ENCODE measurements at places on chromosomes 1 and 21. TPM values are rescaled to one million over a fixed set of nuclear protein-coding genes. Genes with fewer than 3 reads are reported as not detected.

GRCh38 chr1:166132496-166132895, 34.3 kb downstream of the FAM78B start:
- H3K27ac ChIP-seq = no peak overlapping the region
- no peaks in the 10 kb centered on the region for H3K36me3 ChIP-seq
- H3K4me3 ChIP-seq = no peak overlapping the region
- no peak for DNase-seq

- no peaks in the 10 kb centered on the region for H3K36me3 ChIP-seq
- peaks cover 31% of the 10 kb centered on the region for H3K4me1 ChIP-seq
- DNase-seq = peak; percentile 59
- H3K27ac ChIP-seq = peak overlapping the region; percentile 92
- H3K4me3 ChIP-seq = no peak overlapping the region
- H3K27me3 ChIP-seq = no peaks in the 10 kb centered on the region
Observed at GRCh38 chr1:156096640-156097391, 14.6 kb upstream of the MEX3A start.

DNA sequence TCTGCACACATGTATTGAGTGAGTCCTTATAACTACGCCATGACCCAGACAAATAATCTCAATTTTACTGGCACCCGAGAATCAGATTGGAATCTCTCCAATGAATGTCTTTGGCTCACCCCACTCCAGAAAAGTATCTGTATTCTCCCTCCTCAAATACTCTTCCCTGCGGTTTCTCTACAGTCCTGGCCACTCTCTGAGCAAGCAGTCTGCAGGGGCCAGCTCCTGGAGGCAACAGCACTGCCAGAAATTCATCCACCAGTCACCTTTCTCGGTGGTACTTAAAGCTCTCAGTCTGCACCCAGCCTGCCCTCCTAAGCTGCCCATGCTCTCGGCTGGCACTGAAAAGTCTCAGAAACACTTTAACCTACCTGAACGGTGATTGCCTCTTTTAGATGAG, 16.1 kb upstream of the LYST start:
- no peaks in the 10 kb centered on the region for H3K27me3 ChIP-seq
- peak overlapping the region; percentile 82 for H3K27ac ChIP-seq
- DNase-seq = no peak
- H3K4me3 ChIP-seq = peak overlapping the region; percentile 54
- no peaks in the 10 kb centered on the region for H3K36me3 ChIP-seq
- peaks cover 60% of the 10 kb centered on the region for H3K4me1 ChIP-seq

GRCh38 chr1:94063379-94063778, 57.6 kb downstream of the ABCA4 start:
- H3K4me1 ChIP-seq = peaks cover 15% of the 10 kb centered on the region
- no peaks in the 10 kb centered on the region for H3K27me3 ChIP-seq
- H3K4me3 ChIP-seq = no peak overlapping the region
- H3K36me3 ChIP-seq = no peaks in the 10 kb centered on the region

DNA sequence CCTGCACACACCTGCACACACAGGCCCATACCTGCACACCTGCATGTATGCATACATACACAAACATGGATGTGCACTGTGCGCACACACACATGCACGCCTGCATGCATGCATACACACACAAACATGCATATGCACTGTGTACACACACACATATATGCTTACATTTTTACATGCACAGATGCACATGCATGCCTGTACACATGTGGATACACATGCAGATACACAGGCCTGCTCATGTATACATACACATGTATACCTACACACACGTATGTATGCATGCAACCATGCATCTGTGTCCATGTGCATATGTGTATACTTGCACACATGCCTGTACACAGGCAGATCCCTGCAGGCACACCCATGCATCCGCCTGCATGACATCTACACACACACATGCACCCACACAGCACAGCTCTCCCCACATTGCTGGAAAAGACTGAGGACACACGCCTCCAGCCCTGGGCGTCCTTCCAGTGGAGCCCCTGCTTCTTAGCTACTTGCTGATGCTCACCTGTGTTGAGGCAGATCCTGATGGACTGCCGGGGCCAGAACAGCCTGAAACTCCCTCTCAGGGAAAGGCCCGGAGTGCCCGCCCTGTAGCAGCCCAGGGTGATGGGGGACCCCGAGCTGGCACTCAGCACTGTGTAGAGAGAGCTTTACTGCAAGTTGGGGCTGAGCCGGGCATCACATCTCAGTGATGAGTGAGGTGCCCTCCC, 28.6 kb downstream of the KRTAP10-1 start:
- H3K4me3 ChIP-seq = no peak overlapping the region
- H3K27ac ChIP-seq = no peak overlapping the region
- H3K36me3 ChIP-seq = no peaks in the 10 kb centered on the region
- H3K4me1 ChIP-seq = no peaks in the 10 kb centered on the region
- no peak for DNase-seq
- no peaks in the 10 kb centered on the region for H3K27me3 ChIP-seq

GRCh38 chr1:18946550-18947381, 9.7 kb downstream of the IFFO2 start:
- no peaks in the 10 kb centered on the region for H3K36me3 ChIP-seq
- no peaks in the 10 kb centered on the region for H3K27me3 ChIP-seq
- no peak overlapping the region for H3K4me3 ChIP-seq

GRCh38 chr1:111887385-111887784, 102.1 kb downstream of the KCND3 start:
- no peaks in the 10 kb centered on the region for H3K4me1 ChIP-seq
- H3K36me3 ChIP-seq = no peaks in the 10 kb centered on the region
- peaks cover 13% of the 10 kb centered on the region for H3K27me3 ChIP-seq

GRCh38 chr1:10979483-10979920, 33.0 kb upstream of the TARDBP start:
- H3K36me3 ChIP-seq = no peaks in the 10 kb centered on the region
- no peaks in the 10 kb centered on the region for H3K27me3 ChIP-seq
- no peak overlapping the region for H3K4me3 ChIP-seq

- no peak for DNase-seq
- H3K4me3 ChIP-seq = no peak overlapping the region
- H3K4me1 ChIP-seq = no peaks in the 10 kb centered on the region
- H3K36me3 ChIP-seq = no peaks in the 10 kb centered on the region
- no peaks in the 10 kb centered on the region for H3K27me3 ChIP-seq
Observed at GRCh38 chr1:213852107-213852506, 135.7 kb upstream of the PROX1 start.

DNA sequence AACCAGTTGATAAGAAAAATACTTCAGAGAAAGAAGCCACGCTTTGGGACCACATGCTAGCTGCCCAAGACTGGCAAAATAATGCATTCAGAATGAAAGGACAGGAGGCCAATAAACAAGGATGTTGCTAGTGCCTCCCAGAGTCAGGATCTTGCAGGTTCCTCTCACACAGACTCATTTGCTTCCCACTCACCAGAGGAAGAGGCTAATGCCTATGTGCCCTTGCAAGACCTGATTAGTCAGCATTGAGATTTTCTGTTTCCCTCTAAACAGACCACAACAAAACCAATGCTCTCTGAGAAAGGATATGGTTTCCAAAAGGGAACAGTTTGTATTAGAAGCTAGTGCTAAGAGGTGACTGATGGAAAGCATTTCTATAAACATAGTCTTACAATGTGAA, 85.7 kb downstream of the NRDC start:
- DNase-seq = no peak
- peaks cover 40% of the 10 kb centered on the region for H3K36me3 ChIP-seq
- H3K4me3 ChIP-seq = no peak overlapping the region
- H3K4me1 ChIP-seq = no peaks in the 10 kb centered on the region

DNA sequence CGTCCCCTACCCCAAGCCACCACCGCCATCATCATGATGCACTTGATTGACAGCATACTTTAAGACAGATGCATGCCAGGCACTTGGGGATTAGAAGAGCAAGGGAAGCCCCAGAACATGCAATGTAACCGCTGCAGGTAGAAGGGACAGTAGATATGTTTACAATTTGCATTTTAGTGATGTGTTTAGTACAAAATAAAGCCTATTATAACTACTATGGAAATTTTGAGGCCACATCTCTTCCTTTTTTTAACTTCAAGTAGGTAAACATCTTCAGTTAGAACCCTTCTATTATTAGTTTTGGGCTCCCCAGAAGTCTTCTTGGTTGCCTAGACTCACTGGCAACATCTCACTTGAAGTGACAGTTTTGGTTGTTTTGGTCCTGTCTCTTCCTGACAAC, 25.3 kb downstream of the CR1L start:
- no peak overlapping the region for H3K27ac ChIP-seq
- H3K4me3 ChIP-seq = no peak overlapping the region
- no peaks in the 10 kb centered on the region for H3K36me3 ChIP-seq
- DNase-seq = no peak
- peaks cover 20% of the 10 kb centered on the region for H3K27me3 ChIP-seq
- H3K4me1 ChIP-seq = peaks cover 8% of the 10 kb centered on the region

The LINGO4 gene
- not detected for total RNA-seq

The CDC42BPA gene
- 4.3 TPM for total RNA-seq

- H3K36me3 ChIP-seq = no peaks in the 10 kb centered on the region
- no peak overlapping the region for H3K4me3 ChIP-seq
- no peak overlapping the region for H3K27ac ChIP-seq
- DNase-seq = no peak
- no peaks in the 10 kb centered on the region for H3K27me3 ChIP-seq
Observed at GRCh38 chr1:163084330-163084729, 15.2 kb downstream of the RGS4 start.

DNA sequence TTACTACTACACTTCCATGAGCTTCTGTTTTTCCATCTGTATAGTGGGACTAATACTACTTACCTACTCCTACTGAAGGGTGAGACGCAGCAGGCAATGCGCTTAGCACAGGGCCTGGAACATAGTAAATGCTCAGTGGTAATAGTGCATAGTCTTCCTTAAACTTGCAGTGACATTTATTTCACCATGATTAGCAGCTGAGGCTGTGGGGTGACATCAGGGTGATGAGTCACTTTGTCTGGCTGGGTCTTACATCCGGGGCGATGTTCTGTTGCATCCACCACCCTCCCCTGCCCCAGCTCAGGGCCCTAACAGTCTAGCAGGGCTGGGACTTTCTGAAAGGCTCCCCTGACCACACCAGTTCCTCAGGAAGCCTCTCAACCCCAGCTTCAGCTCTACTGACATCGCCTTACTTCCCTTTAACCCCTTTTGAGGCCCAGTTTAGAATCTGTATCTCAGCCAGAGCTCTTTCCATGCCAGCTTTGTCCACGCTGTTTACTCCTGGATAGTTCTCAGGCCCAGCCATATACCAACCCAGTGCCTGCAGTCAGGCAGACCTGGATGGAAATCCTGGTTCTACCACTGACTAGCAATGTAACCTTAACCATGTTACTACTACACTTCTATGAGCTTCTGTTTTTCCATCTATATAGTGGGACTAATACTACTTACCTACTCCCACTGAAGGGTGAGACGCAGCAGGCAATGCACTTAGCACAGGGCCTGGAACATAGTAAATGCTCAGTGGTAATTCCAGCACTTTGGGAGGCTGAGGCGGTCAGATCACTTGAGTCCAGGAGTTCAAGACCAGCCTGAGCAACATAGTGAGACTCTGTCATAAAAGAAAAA, 66.3 kb downstream of the CD58 start:
- H3K4me3 ChIP-seq = no peak overlapping the region
- peak; percentile 51 for DNase-seq
- H3K27me3 ChIP-seq = no peaks in the 10 kb centered on the region

DNA sequence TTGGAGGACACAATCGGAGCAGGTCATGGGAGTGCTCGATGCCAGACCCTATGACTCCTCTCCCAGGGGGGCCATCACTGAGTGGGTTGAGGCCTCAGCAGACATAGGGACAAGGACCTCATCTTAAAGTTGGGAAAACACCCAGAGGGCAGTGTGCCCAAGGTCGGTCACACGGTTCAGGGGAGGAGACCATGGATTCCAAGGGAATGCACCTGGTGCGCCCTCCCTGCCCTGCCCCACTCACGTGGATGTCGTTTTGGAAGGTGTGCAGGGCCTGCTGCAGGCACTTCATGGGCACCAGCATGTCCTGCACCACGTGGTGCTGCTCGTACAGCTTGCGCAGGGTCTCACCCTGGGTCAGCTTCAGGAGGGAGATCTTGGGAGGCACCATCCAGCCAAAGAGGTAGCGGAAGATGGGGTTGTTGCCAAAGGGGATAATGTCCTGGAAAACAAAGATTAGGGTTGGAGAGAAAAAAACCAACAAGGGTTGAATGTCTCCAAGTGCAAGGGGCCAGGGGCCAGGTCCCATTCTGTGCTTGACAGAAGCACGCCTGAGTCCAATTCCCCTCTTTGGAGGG, 33.1 kb downstream of the DHCR24 start:
- H3K4me3 ChIP-seq = no peak overlapping the region
- H3K27ac ChIP-seq = no peak overlapping the region
- H3K27me3 ChIP-seq = no peaks in the 10 kb centered on the region
- H3K36me3 ChIP-seq = peaks cover 93% of the 10 kb centered on the region
- DNase-seq = no peak

The C1orf232 gene
- total RNA-seq = not detected

- H3K36me3 ChIP-seq = no peaks in the 10 kb centered on the region
- H3K4me1 ChIP-seq = peaks cover 4% of the 10 kb centered on the region
- no peak overlapping the region for H3K4me3 ChIP-seq
- no peak for DNase-seq
Observed at GRCh38 chr1:41313661-41314131, 47.5 kb upstream of the FOXO6 start.

The FMO5 gene
- 0.53 TPM for total RNA-seq

The GJB5 gene
- 91.7 TPM for total RNA-seq

GRCh38 chr1:6280761-6281451, 20.0 kb upstream of the GPR153 start:
- no peaks in the 10 kb centered on the region for H3K36me3 ChIP-seq
- H3K4me3 ChIP-seq = no peak overlapping the region
- no peak for DNase-seq
- no peaks in the 10 kb centered on the region for H3K27me3 ChIP-seq
- no peak overlapping the region for H3K27ac ChIP-seq
- peaks cover 5% of the 10 kb centered on the region for H3K4me1 ChIP-seq

The SLC45A3 gene
- 1.6 TPM for total RNA-seq

The C1orf53 gene
- total RNA-seq = not detected

The TNNI3K gene
- 0.19 TPM for total RNA-seq

GRCh38 chr1:14795589-14795988, 197.1 kb downstream of the KAZN start:
- no peak overlapping the region for H3K4me3 ChIP-seq
- H3K4me1 ChIP-seq = no peaks in the 10 kb centered on the region
- no peak for DNase-seq
- H3K27me3 ChIP-seq = no peaks in the 10 kb centered on the region
- H3K27ac ChIP-seq = no peak overlapping the region

The FCRL1 gene
- not detected for total RNA-seq

DNA sequence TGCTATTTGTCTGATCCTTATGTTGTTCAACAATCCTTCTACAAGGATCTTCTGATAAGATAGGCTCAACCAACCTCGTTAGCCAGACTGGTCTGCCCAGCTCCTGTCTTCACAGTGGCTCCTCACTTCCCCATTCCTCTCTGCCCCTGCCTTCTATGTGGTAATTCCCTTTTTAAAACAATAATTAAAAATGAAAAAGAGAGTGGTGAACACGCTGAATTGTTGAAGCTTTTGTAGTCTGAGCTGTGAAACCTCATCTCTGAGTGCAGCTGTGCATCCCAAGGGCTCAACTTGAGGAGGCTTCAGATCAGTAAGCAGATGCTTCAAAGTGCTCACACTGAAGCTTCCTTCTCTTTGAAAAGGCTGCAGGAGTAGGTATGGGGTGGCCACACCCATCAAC, 70.7 kb upstream of the JUN start:
- H3K27ac ChIP-seq = no peak overlapping the region
- no peak for DNase-seq
- H3K36me3 ChIP-seq = no peaks in the 10 kb centered on the region
- no peaks in the 10 kb centered on the region for H3K27me3 ChIP-seq
- H3K4me3 ChIP-seq = no peak overlapping the region
- peaks cover 20% of the 10 kb centered on the region for H3K4me1 ChIP-seq

Measured in esophagus squamous epithelium (tissue), 5 donors.